ENCODE measurements at places on chromosomes 12 and 14.

DNA sequence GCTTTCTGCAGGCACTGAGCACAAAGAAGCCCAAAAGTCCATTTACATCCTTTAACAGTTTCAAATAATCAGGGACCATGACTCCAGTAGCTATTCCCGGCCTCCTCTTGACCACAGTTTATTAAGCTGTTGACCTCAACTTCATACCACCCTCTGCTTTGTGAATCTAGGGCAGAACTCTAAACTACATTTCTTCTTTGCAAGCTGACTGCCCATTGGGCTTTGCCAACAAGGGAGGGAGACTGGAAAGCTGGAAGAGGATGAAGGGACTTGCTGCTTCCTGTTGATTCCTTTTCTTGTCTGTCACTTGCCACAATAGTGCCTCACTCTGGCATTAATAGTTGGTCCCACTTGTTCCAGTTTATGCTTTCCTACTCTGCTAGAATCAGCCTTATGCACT is 2.7 kb downstream of the CGRRF1 start:
- DNase-seq: no peak

- no peak for DNase-seq
Measured at GRCh38 chr12:124861898-124862676, 1.6 kb downstream of the SCARB1 start.

DNA sequence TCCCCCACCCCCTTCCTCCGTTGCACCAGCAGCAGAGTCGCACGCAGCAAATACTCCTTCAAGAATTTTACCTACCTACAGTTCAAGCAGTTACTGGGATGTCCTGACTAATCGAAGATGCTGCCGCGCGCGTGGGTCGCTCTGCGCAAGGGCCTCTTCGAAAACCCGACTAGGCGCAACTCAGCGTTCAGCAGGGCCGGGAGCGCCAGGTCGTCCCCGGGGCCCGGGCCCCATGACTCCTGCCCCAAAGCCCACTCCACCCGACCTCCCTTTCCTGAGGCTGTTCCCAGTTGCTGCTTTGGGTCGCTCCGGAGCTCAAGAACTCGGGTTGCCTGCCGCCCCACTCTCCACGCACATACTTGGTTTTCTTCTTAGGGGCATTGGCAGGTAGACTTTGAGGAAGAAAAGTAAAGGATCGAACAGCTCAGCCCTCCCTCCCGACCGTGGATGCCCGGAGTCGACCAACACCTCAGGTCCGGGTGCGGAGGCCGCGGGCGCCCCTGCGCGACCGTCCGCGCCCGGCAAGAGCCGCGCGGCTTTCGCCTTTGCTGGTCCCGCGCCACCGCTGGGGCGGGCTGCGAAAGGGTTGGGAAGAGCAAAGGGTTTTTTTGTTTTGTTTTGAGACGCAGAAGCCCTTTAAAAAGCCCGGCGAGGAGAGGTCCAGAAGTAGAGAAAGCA is 1.9 kb downstream of the BMP4 start:
- no peak for DNase-seq

DNA sequence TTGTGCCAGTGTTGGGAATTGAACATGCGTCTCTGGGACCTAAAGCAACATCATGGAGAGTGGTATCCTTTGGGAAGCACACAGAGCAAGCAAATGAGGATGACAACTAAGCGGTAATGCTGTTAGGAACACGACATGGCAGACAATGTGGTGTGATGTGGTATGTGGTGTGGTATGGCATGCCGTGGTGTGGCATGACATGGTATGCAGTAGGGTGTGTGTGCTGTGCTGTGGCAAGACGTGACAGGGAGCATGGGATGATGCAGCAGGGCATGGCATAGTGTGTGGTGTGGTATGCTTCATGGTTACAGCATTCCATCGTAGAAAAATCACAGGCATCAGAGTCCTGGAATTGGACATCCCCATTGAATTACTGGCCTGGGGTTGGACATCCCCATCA is 108.7 kb downstream of the RTN1 start:
- DNase-seq: no peak

DNA sequence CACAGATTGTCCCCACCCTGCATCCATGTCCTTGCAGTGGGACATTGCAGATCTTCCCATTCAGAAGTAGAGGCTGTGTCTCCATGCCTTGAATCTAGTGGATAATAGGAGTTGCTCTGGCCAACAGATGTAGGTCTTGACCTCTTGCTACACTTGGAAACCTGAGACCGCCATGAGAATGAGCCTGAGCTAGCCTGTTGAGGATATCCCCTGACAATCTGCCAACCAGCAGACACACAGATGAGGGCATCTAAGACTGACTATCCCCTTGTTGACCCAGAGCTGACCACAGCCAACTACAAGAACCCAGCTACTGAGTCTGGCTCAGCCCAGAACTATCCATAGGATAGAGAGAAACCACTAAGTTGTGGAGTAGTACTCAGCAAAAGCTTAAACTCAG is 161.1 kb upstream of the NOS1 start:
- DNase-seq: no peak

- DNase-seq: no peak
Measured at GRCh38 chr12:82329508-82329907, 28.7 kb downstream of the CCDC59 start.

DNA sequence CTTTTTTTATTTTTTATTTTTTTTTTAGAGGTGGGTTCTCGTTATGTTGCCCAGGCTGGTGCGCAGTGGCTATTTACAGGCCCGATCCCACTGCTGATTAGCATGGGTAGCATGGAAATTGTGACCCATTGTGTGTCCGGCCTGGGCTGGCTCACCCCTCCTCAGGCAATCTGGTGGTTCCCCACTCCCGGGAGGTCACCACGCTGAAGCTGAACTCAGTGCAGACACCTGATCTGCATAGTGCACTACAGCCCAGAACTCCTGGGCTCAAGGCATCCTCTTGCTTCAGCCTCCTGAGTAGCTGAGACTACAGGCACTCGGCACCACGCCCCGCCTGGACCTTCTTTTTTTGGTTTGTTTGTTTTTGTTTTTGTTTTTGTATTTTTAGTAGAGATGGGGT is 5.5 kb upstream of the CD4 start:
- DNase-seq: no peak

- DNase-seq: peak; percentile 87
Measured at GRCh38 chr14:64708148-64709004, 4.2 kb downstream of the PLEKHG3 start.

DNA sequence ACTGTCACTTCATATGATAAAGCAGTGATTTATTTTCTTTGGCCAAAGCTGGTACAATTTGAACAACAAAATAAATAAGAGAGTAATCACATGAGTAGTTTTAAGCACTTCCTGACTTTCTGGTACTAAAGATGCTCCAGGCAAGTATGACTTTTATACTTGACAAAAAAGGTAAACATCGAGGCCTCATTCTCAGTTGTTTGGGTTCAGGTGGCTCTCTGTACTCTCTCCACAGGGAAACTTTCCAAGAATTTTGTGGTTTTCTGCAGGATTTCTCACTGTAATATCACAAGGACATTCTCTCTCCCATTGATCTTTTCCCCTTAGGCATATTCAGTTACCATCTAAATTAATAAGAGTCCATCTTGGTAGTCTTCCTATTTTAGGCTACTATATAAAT is 26.6 kb upstream of the KCNC2 start:
- no peak for DNase-seq

GRCh38 chr14:102629011-102629444 is 36.6 kb downstream of the RCOR1 start:
- no peak for DNase-seq

GRCh38 chr14:57461777-57462320 is 31.8 kb downstream of the CCDC198 start:
- DNase-seq: no peak

DNA sequence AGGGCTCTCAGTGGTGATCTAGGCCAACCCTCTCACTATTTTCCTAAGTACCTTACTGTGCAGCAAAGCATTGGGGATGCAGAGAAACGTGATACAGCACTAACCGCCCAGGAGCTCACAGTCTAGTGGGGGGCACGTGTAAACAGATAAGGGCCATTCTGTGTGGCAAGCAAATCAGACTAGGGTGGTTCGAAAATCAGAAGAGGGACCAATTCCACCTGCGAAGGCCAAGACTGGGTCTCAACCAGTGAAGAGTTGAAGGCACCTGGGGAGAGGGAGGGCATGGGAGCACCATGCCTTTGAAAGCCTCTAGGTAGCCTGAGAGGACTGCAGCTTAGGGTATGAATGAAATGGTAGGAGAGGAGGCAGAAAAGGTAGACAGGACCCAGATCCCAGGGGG is 2.2 kb downstream of the PITPNM2 start:
- DNase-seq: no peak

GRCh38 chr14:57797160-57797559 is 68.7 kb downstream of the SLC35F4 start:
- DNase-seq: no peak

DNA sequence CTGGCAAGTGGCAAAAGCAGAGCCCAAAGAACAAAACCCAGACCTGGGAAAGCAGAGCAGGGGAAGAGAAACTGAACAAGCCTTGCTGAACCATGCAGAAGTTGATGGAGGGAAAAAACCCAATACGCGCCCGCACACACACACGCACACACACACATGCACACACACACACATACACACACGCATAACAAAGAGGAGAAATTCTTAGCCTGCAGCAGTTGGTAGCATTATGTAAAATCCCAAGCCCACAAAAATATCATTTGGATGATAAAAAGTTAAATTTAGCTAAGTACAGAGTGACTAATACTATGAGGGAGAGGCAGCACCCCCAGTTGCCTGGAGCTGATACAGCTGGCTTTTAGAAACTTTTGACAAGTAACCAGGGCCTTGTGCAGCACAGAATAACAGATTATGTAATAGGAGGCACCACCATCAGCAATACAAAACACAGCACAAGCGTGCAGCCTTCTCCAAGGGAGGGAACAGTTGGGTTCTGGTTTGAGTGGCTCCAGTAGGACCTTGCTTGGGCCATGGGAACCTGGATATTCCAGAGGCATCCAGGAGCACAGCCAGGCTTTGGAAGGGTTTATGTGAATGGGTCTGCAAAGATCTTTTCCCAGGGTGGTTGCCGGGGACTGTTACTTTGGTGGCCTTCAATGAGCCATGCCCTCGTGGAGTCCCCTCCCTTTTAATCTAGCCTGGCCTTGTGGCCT is 35.3 kb downstream of the PITPNM2 start:
- no peak for DNase-seq

GRCh38 chr12:48067250-48067938 is 38.5 kb downstream of the SENP1 start:
- no peak for DNase-seq

- no peak for DNase-seq
Measured at GRCh38 chr12:105212438-105212837, 23.5 kb downstream of the APPL2 start.

DNA sequence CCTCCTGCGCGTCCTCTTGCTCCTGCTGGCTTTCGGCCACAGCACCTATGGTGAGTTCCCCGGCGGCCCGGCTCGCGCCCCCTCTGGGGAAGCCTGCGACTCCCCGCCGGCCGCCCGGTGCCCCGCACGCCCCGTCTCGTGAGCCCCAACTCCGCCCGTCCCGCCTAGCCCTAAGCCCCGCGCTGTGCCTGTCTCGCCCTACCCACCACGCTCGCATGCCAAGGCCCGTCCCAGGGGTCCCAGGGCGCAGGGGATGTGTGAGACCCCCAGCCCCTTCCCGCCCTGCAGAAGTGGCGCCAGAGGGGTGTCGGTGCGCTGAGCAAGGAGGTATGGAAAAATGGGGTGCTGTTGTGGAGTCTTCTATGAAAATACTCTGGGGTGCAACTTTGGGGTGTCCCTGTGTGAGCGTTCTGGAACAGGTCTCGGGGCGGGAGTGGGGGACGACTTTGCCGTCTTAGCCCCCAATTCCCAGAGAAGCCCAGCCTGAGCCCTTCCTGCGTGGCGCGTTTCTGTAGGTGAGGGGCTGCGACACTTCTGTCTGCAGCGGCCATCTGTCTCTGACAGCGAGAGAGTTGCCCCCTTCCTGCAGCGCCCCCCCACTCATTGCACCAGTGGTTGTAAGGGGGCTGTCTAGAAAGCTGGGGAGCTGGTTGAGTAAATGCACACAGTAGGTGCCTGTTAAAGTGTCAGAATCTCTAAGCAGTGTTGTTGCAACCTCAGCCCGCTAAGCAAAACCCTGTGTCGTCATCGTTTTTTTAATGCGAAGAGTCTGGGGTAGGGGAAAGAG is 587 bp downstream of the DLK1 start:
- DNase-seq: no peak

GRCh38 chr12:52308806-52309425 is 12.3 kb downstream of the KRT83 start:
- peak; percentile 22 for DNase-seq

GRCh38 chr12:127459687-127460086 is 807.3 kb upstream of the TMEM132C start:
- DNase-seq: no peak

DNA sequence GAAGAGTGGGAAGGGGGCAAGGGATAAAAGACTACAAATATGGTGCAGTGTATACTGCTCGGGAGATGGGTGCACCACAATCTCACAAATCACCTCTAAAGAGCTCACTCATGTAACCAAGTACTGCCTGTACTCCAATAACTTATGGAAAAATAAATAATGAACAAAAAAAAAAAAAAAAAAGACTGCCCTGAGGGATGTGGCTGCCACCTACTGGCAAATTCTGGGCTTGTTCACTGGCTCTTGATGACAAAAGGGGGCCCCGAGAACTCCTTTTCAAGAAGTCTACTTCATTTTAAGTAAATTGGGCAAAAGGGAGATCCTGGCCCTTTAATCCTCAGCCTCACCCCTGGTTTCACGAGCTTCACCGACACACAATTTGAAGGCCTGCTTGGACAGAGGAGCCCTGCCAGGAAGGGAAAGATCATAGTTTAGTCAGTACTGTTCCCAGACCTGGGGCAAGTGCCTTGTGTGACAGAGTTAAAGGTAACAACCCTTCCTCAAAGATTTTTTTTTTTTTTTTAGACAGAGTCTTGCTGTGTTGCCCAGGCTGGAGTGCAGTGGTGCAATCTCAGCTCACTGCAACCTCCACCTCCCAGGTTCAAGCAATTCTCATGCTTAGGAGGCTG is 26.1 kb upstream of the STAC3 start:
- DNase-seq: no peak

DNA sequence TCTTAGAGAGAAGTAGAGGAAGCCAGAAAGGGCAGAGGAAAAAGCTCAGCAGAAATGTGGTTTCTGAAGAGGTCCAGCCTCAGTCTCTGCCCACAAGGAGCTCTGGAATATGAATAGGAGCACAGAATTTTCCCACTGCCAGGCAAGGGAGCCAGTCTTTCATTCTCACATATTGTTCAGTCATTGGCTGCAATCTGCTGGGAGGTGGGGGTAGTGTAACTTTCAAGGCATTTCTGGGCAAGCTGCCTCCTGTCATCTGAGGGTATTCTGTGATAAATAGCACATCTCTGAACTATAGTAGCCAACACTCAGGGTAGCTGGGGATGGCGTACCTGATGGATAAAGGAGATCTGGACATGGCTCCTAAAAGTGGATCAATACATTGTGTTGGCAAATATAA is 127.2 kb downstream of the LRRK2 start:
- no peak for DNase-seq

DNA sequence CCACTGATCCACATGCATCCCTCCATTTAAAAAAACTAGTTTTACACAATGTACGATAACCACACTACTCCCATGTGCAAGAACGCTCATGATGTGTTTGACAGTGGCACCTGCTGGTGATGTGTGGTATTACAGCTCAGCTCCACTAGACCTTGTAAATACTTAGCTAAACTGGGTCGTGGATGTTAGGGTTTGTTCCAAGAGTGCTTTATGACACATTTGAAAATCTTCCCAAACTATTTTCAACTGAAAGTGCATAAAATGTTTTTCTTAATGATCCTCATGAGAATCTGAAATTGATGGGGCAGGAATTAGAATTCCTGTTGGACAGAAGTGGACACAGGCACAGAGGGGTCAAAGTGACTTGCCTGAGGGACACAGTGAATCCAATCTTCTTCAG is 99.2 kb downstream of the SCARB1 start:
- DNase-seq: no peak
